PC-3 (cell line): ENCODE measurements at places on chromosomes 7 and 10. TPM values are rescaled to one million over a fixed set of nuclear protein-coding genes. Genes with fewer than 3 reads are reported as not detected.

Gene NEUROD6
- total RNA-seq, result not detected in 2 replicates

Gene KCNH2
- total RNA-seq, result 0.84 and 1.6 TPM in 2 replicates

DNA sequence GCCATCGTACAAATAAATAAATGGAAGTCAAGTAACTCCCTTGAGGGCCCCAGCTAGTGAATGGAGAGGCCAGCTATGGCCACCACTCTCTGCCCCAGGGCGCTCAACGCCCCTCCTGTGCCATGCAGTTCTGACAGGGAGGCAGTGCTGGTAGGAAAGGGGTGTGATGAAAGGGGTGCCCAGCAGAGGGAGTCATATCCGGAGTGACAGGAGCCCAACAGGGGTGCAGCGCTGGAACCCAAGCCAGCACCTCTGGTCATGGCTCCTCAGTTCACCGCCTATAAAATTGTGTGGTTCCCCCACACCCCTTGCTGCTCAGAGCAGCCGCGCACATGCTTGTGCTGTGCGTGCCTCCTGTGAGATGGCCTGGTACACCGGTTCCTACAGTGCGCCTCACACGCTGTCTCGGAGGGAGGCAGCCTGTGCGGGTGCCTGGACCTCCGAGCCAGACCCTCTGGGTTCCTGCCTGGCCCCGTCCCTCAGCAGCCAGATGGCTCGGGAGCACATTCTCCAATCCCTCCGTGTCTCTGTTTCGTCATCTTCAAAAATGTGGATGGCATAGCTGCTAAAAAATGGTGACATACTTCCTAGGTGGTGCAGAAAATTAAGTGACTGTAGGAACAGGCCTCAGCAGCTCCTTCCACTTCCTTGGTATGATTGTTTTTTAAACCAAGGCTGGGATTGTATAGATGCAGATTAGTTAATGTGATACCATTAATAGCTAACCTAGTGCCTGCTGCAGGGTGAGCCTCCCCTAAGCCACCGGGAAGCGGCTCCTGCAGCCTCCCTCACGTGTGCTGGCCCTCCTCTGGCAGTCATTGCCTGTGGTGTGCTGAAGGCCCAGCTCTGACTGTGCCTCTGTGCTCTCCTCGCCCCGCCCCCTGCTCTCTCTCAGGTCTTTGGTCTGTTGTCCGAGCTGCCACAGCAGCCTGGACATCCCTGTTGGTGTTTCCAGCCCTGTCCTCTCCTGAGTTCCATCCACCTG lies 125.8 kb downstream of the EGFR start:
- DNase-seq, result no peak

DNA sequence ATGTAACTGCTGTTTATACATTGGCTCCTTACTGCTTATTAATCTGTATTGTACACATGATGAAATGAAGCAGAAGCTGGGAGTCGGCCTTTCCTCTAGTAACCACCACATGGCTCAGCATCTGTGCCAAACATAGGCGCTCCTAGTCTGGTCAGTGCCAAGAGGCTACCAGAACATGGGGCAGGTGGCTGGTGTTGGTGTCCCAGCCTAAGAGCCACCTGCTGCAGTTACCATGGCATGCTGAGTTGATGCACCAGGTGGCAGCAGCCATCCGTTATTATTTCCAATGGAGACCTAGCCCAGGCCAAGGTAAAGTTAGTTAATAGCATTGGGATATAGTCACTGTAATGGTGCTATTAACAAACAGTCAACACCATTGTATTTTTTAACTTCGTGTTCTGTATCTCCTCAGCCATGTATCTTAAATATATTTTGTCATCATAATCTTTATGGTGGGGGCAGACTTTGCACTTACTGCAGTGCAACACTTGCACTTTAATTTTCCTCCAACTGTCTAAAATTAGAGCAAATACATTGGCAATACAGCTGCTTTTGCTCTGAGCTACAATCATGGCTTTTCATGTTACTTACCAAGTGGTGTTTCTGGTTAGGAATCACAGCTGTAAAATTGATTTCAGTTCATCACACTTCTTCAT lies 33.1 kb downstream of the HBP1 start:
- DNase-seq, result peak; percentile 80

DNA sequence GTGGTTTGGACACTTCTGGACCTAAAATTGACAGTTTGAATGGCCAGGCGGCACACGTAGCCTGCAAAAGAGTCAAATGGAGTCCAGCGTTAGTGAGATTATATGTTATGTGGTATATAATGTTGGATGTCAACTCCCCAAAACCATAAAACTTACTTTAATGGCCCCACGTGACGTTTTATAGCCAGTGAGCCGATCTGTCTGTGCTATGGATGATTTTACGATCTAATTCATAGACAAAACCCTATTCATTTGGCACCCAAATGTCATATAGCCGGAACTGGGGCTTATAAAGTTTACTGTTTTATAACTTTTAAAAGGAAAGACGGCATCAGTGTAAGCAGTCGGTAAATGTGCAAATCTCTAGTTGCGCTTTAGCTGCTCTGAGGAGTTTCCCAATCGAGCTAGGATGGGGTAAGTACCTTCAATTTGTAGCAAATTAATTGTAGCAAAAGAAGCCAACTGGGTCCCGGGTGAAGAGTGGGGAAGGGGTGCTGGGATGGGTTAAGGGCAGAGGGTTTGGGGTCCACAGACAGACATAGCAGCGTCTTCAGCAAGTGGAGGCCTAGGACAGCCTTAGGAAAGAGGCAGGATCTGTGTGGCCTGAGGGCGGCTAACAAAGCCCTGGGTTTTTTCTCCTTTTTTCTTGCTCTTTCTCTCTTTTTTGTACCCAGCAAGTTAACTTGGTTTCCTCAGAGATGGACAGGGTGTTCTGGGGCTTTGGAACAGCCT lies 3.2 kb downstream of the HOXA5 start:
- DNase-seq, result no peak

DNA sequence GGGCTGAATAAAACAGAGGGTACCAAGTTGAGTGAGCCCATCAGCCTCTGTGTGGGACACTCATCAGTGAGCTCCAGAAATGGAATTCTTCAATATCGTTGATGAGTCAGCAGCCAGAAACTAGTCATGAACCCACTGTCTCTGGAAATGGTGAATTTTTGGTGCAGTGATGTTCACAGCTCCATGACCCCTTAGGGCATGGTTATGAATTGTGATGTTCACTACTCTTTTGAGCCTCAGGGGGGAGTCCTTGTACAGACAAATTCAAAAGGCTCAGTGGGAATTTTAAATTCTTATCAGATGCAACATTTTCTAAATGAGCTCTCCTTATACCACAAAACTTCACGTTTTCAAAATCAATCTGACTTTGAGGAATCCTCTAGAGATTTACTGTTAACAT lies 335.7 kb downstream of the PHTF2 start:
- peak; percentile 63 for DNase-seq
